ENCODE measurements at places on chromosomes 11 and 22.

GRCh38 chr22:39666926-39667325, 96.4 kb downstream of the CACNA1I start:
- DNase-seq, result no peak

GRCh38 chr11:43072911-43073310, 238.9 kb upstream of the API5 start:
- no peak for DNase-seq

DNA sequence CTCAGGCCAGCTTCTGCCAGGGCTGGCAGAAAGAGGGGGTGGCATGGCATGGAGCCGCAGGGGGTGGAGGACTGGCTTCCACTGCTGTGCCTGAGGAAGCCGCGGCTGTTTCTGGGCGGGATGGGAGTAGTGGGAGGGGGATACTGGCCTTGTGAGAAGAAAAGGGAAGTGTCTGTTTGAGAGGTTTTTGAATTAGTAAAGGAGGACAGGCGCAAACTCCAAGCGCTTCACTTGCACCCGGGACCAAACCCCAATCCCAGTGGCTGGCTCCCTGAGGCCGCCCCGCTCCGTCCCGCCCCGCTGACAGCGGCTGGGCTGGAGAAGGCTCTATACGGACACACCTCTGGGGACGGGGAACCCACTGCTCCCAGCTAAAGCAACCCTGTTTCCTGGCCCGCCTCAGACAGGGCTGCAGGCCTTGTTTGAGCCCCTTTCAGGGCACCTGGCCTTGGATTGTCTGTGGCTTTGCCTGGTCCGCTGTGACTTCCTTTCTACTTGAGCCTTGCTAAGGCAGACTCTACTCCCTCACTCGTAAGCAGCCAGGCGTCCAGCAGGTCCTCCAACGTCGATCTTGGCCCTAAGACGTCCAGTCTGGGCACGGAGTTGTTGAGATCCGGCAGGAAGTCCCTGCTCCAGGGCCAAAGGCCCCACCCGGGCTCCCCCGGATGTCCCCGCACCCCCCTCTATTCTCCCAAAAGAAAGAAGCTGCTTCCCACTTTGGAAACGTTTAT, 2.2 kb downstream of the APOA1 start:
- DNase-seq, result no peak

DNA sequence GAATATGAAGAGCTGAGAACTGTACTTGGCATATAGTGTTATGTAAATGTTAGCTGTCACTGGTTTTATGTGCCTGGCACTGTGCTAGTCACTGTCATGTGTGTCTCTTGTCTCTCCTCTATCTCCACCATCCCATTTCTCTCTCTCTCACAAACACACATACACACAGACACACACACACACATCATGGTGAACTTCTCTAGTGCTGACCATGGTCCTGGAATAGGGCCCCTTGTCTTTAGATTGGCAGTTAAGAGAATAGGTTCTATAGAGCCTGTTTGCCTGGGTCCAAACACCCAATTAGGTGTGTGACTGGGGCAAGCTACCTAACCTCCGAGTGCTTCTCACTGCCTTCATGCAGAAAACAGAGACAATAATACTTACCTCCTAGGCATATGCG, 109.7 kb upstream of the NARS2 start:
- DNase-seq, result no peak

DNA sequence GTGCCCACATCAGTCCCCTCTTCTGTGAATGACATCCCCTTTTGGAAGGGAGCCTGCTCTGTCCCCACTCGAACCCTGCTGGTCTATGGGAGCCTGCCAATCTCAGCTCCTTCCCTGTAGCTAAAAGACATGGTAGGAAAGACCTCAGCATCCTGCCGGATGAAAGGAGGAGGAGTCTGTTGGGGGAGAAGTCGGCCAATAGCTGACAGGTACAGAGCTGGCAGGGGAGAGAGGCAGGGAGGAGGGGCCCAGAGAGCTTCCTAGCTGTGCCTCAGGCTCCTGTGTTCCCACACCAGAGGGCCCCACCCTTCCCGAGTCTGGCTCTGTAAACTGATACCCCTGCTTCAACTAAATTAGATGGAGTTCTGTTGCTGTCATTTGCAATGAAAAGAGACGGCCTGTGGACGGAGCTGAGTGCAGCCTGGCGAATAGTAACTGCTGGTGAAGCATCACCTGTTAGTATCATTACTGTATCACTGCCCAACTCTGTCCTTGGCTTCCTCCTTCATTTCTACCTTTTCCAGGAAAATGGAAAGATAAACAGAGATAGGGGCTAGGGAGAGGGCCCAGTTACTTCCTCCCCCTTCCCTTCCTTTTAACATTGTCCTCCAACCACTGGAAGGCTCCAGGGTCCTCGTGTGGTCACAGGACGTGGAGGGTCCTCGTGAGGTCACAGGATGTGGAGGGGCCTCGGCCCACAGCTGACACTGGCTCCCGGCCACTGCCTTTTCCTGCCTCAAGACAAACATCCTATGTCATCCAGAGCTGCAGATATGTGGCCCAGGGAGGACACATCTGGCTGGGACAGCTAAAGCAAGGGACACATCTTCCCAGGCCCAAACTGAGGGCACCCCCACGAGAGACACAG, 15.1 kb downstream of the FXYD6 start:
- DNase-seq, result no peak

- DNase-seq, result no peak
Observed at GRCh38 chr11:61021661-61022212, 50.3 kb downstream of the CD6 start.

DNA sequence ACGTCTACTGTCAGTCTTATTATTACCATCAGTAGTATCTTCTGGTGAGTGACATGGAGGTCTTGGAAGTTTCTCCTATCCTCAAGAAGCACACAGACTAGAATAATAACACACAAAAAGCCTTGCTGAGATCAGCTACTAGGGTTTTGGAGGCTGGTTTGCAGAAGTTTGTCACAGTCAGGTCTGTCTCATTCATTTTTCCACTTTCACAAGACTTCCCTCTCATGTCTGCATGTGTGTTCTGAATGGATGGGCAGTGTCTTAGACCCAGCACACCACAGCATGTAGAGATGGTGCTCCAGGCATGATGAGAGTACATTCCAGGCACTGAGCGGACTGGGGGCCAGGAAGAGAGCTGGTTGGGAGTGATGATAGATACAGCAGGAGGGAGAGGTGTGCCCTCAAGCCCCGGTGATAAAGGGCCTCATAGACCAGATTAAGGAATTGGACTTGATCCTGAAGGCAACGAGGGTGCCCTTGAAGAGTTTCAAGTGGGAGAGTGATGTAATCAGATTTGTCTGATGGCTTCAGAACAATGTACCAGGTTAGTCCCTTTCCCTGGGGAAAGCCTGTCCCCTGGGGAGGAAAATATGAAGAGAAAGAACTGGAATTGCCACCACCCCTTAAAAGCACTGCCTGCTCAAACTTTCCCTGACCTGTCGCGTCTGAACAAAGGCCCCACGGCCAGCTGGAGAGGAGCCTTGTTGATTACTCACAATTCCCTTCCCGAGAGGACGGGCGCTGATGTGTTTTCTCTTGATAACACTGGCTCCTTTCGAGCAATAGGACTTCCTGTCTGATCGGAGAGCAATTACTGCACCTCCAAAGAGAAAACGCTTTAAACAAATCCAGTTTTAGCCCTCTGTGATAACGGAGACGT, 45.1 kb upstream of the LMO2 start:
- no peak for DNase-seq

DNA sequence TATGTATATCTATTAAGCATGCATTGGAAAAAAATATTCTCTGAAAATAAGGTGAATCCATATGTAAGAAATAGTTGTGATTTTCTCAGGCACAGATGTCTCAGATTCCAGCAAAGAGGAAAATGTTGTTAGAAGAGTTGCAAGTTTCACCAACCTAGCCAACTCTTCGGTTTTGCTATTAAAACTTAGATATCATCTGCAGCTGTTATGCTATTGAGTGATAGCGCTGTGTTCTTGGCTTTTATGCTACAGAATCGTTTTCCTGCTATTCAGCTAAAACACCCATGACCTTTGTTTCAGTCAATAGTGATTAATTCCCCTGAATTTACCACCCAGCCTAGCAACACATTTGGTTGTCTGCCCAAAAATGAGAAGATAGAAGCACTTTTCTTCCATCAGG, 795.6 kb upstream of the ANO3 start:
- no peak for DNase-seq

- DNase-seq, result no peak
Observed at GRCh38 chr11:61345954-61346843, 13.2 kb downstream of the TKFC start.

DNA sequence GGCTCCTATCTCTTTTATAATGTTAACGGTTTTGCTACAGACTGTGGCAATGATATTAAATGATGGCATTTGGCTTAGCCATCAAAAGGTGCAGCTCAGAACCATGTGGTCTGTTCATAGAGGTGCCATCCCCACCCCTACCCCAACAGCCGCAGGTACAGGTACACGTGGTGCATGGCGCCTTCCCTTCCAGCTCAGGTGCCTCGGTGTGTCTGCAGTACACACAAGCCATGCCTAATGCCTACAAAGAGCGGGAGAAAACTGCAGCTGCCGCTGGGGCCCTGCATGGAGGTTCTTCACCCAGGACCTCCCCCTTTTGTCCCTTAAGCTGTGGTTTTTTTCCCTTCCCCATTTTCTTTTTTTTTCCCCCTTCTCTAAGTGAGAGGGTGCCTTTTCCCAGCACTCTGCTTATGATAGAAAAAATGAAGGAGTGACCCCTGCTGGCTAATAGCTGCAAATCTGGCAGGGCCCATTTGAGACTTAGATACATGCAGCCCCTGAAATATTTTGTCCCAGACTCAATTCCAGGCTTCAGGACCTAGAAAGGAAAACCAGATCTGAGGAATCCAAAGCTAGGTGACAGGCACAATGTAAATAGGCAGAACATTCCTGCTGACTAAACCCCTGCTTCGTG, 6.5 kb downstream of the OR52M1 start:
- no peak for DNase-seq

DNA sequence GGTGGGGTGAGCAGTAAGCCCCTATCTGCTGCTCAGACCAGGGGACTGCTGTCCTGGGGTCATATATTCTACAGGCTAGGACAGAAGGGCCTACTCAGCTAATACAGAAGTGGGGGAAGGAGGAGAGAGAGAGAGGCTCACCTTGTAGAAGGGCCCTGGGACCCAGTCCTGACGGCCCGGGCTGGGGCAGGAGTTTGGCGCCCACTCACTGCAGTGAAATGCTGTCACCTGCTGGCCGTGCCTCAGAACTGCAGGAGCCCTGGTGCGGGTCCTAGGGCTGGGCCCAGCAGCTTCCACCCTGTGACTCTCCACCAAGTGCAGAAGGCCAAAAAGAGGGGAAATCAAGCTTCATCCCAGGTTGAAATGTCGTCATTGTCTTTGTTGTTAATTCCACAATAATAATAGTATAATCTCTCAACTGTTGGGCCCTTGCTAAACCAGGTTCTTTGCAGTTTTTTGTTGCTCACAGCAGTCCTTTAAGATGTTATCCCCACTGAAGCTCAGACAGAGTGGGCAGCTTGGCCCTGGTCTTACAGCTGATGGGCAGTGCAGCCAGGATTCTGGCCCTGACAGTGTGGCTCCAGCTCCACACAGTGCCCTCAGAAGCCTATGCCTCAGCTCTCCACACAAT, 29.6 kb downstream of the TRIM29 start:
- peak; percentile 7 for DNase-seq

DNA sequence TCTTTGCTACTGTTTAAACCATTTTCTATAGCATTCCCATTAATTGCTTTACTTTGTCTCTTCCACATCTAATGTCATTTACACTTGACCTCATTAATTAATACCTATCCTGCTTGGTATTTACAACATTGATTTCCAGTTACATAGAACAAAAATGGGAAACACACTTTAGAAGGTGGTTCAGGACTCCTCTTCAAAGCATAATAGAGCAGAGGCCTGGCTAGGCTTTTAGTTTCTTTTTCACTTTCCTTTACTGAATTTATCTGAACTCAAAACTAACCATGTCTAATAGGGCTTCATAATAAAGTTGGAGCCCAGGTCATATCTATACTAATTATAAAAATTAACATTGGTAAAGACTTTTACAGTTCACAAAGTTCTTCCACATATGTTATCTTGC, 648.0 kb upstream of the KIRREL3 start:
- DNase-seq, result no peak

GRCh38 chr11:132408877-132409276, 1038.5 kb downstream of the NTM start:
- no peak for DNase-seq

DNA sequence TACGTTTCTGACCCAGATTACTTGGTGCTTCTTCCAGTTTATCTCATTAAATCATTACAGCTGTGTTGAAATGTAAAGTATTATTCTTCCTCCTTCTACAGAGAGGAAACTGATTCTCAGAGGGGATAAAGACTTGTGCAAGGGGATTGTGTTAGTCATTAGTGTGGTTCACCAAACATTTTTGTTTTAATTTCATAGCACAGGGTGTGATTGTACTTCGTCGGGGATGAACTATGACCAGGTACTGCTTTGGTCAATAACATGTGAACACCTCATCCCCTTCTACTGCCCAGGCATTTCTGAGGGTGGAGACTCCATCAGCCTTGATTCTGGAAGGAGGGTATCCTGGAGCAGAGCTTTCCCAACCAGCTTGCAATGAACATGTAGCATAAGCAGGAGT, 120.2 kb upstream of the ALX4 start:
- DNase-seq, result no peak

DNA sequence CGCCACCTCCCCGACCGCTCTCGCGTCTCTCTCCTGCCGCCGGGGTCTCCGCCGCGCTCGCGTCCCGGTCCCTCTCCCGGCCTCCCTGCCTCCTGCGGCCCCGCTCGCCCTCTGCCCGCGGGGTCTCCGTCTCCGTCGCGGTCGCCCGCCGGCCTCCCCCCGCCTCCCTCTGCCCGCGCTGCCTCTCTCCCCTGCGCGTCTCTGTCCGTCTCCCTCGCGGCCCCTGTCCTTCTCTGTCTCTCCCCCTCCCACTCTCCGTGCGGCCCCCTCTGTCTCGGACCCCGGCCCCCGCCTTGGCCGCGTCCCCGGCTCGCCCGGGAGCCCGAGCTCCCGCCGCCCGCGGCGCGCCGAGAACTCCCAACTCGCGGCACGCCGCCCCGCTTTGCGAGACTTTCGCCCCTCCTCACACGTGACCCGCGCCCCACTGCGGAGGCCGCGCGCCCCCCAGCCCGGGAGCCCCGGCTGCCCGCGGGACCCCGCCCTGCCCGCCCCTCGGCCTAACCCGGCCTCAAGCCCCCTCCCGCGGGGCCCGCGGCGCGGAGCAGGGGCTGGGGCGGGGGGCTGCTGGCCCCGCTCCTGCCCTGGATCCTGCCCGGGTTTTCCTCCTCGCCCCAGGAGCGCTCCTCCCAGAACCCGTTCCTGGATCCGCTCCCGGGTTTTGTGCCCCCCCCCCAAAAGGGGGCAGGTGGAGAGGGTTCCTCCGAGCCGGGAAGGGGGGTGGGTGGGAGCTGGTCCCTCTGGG, 702 bp upstream of the KCNJ4 start:
- DNase-seq, result no peak
